Effector memory CD4-positive, alpha-beta T cell (primary cell): ENCODE measurements at places on chromosomes 16 and 17.

DNA sequence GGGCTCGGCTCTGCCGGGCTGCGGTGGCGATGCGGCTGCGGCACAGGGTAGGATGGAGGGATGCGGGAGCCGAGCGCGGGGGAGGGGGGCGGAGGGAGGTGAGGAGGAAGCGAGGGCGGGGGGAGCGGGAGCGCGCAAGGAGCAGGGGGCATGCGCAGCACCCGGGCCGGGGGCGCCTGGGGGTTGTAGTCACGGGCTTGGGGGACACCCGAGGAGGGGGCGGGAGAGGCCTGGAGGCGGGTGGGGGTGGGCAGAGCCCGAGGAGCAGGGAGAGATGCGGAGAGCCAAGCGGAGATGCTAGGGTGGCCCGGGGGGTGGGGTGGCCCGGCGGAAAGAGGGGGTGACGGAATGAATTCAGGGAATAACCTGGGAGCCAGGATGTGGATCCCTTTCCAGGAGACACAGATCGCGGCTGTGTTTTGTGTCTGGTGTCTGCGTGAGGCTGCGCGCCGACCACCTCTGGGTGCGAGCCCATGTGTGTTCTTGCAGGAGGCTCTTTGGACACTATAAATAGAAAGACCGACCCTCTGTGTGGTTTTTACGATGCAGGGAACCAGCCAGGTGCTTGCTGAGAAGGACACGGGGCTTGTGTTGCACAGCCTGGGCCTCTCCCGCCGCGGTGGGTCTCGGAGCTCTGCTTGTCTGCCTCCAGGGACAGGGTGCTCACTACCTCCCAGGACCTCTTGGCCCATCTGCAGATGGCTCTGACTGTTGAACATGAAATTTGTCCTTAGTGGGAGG, at the start of gene STX1B:
Gene STX1B (minus strand): TSS at position 54 of the 741 bp plus-strand sequence. CDS start 242 bp downstream, outside the sequence.
- H3K27me3 ChIP-seq: no peaks in the 10 kb centered on the region
- no peak for DNase-seq
- peaks cover 6% of the 10 kb centered on the region for H3K4me1 ChIP-seq
- peak within 1 kb of the TSS; percentile 45 for H3K4me3 ChIP-seq
- H3K27ac ChIP-seq: no peak within 1 kb of the TSS

GRCh38 chr17:73803964-73804435, 159.8 kb upstream of the SDK2 start:
- no peaks in the 10 kb centered on the region for H3K27me3 ChIP-seq
- DNase-seq: no peak
- no peak overlapping the region for H3K27ac ChIP-seq
- H3K4me3 ChIP-seq: no peak overlapping the region

DNA sequence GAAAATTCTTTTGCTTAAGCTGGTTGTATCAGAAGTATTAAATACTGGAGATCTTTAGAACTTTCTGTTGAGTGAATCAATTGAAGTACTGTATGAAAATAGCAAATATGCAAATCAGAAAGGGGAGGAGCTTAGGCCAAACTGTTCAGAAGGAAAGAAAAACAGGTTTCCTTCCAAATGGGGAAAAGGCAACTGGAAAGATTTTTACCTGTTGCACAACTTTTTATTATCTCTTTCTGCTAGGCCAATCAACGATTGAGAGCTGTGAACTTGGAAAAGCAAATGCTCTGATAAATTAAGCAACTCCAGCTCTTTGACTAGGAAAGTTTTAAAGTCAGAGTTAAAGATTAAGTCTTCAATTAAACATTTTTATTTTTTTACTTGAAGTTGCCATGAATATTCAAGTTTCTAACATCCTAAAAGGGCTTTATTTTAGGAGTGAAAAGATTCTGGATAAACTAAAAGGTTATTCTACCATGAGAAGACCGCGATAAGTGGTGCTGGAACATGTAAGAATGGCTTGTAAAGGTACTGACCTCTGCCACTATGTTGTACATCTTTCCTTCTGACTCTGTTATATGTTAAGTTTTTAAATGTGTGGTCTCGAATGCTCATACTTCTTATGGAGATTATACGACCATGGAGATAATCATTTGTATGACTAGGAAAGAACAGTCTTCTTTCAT, 16.5 kb downstream of the DCUN1D3 start:
- DNase-seq: no peak
- no peak overlapping the region for H3K4me3 ChIP-seq
- no peaks in the 10 kb centered on the region for H3K27me3 ChIP-seq
- no peaks in the 10 kb centered on the region for H3K4me1 ChIP-seq
- H3K27ac ChIP-seq: no peak overlapping the region

DNA sequence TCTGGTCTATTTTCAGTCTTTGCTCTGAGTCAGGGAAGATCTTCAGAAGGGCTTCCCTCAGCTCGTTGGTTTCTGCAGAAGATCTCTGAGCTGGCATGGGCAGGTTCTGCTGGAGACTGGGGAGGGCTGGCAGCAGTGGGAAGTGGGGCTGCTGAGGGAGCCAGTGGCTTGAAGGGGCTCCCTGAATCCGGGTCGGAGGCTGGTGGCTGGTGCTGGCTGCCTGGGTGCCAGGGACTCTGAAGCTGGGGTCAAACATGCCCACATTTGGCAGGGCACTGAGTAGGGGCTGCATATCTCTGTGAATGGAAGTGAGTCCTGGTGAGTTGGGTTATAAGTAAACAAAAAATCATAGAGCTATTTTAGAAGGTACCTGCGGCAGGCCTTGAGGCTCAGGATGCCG, 67.0 kb downstream of the N4BP1 start:
- no peaks in the 10 kb centered on the region for H3K4me1 ChIP-seq
- H3K36me3 ChIP-seq: peaks cover 65% of the 10 kb centered on the region
- no peak overlapping the region for H3K4me3 ChIP-seq
- H3K27me3 ChIP-seq: no peaks in the 10 kb centered on the region
- DNase-seq: no peak

- DNase-seq: no peak
- H3K36me3 ChIP-seq: peaks cover 72% of the 10 kb centered on the region
- no peak overlapping the region for H3K27ac ChIP-seq
- no peaks in the 10 kb centered on the region for H3K27me3 ChIP-seq
- no peaks in the 10 kb centered on the region for H3K4me1 ChIP-seq
- H3K4me3 ChIP-seq: no peak overlapping the region
These were observed 6.3 kb downstream of the CHD3 start for GRCh38 chr17:7894866-7895265.

DNA sequence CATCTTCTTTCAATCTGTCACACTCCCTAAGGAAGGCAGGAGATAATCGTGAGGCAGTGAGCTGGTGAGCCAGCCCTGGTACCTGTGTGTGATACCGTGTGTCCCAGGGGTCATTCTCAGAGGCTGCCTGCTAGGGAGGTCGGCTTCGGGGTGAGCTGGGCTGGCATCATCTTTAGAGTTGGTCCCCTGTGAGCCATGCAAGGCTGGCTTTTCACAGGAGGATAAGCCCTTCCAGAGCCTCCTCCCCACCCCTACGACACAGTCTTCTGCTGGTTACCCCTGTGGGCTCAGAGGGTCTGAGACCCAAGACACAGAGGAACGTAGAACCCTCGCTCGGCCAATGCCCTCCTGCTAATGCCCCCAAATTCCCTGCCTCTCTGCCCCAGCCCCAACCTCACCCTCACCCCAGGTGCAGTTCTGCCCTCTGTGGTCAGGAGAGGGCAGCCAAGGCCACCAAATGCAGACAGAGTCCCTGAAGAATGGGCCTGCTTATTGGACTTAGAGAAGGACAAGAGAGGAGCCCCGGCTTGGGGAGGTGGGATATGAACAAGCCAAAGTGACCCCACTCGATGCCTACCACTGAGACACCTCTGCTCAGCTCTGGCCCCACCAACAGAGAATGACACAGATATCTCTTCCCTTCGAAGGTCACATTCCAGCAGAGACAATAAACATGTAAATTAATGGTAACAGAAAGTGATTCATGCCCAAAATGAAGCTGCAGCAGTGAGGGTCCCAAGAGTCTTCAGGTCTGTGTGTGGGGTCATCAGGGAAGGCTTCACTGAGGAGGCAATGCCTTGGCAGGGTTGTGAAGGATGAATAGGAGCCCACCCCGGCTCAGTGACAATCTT, 80.8 kb upstream of the CCL1 start:
- no peak overlapping the region for H3K27ac ChIP-seq
- no peaks in the 10 kb centered on the region for H3K27me3 ChIP-seq
- H3K36me3 ChIP-seq: no peaks in the 10 kb centered on the region
